ENCODE measurements at places on chromosomes 3 and 15.

GRCh38 chr3:177692304-177692975 is 495.2 kb upstream of the TBL1XR1 start:
- DNase-seq, result no peak

- DNase-seq, result no peak
These were observed 348.7 kb downstream of the NTRK3 start for GRCh38 chr15:87907676-87908446.

GRCh38 chr3:47850564-47851410 is 47.8 kb downstream of the DHX30 start:
- DNase-seq, result no peak

DNA sequence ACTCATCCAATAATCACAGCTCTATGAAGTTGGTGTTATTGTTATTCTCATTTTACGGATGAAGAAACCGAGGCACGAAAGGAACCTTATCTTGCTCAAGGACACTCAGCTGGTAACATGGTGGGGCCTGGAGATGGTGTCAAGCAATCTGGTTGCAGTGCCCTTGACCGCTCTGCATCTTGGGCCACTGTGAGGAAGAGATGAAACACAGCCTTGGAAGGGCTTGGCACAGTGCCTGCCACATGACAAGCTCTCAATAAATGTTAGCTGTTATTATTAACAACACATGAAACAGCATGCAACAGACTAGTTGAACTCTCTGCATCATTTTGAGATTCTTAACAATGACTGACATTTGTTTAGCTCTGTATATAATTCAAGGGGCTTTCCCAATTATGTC is 10.1 kb upstream of the ITGA11 start:
- no peak for DNase-seq

GRCh38 chr3:136276049-136276755 is 26.1 kb downstream of the PCCB start:
- no peak for DNase-seq

DNA sequence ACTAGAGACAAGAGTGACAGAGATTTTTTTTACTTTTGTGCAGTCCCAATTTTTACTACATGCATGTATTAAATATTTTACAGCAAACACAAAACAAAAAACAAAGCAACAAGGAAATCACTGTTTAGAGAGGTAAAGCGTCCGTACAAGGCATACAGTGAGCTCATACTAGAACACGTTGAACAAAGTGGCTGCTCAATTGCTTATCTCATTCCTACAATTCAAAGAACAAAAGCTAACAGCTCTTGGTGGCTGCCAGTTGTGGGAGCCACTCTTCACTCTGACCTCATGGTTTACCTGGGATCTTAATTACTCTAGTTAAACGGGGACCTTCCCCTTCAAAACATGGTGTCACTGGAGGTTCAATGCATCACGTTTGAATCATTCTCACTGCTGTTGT is 7.6 kb upstream of the ARHGEF26 start:
- no peak for DNase-seq

- no peak for DNase-seq
These were observed 173.0 kb upstream of the AZI2 start for GRCh38 chr3:28521663-28522062.

- no peak for DNase-seq
These were observed 143.3 kb upstream of the RBMS3 start for GRCh38 chr3:29137601-29138000.

GRCh38 chr3:195110647-195111318 is 160.2 kb downstream of the XXYLT1 start:
- no peak for DNase-seq

DNA sequence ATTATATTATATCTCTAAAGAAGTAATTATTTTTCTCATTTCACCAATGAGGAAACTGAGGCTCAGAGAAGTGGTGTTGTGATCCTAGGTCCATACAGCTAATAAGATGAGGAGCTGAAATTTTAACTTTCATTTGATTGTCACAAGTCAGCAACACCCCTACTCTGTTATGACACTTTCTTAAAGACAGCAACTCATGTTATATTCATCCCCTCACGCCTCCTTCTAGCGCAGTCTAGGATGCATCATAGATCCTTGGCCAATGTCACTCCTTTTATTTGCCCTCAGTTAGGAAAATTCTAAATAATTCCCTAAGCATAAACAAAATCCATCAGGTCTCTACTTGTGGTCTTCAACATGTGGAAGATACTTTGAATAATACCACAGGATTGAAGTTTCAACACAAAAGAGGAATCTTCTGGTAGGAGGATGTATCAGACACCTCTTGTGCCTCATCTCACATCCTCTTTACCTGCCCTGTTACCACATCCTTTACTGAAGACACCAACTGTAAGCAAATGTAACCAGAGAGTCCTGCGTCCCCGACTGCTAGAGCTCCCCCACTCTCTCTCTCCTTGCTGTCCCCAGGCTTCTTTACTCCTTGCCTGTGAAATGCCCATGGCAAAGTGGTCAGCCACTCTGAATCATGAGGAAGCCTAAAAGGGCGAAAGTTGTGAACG is 53.7 kb downstream of the TRIM42 start:
- DNase-seq, result no peak

DNA sequence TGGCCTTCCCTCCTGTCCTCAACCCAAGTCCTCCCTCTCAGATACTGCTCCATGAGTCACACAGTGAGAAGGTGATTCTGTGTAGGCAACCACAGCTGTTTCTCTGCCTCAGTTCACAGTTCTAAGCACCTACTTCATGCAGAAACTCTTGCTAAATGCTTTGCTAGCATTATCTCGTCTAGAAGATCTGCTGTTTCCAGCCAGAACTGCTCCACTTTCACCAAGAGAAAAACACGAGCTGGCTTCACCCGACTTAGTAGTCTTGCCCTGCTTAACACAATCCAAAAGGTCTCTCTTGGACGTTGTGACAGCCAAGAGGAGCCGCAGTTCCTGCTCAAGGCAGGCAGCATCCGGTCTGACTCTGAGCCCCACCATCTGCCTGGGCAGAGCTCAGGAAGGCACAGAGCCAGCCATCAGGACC is 272.1 kb downstream of the UACA start:
- DNase-seq, result no peak

DNA sequence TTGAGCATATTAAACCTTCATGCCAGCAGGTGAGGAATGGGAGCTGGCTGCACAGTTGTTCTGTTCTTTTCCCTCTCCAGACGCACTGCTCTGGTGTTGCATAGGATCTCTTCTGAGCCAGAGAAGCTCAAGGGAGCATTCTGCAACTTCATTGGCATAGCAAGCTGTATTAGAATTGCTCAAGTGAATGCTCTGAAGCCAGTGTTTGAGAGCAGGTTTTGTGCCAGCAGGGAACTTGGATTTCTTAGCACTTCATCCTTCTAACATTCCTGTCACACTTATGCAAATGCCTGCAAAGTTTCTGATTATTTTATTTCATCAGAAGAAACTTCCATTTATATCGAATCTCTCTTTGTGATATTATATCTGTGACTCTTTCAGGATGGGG is 366.6 kb downstream of the AGBL1 start:
- DNase-seq, result no peak

DNA sequence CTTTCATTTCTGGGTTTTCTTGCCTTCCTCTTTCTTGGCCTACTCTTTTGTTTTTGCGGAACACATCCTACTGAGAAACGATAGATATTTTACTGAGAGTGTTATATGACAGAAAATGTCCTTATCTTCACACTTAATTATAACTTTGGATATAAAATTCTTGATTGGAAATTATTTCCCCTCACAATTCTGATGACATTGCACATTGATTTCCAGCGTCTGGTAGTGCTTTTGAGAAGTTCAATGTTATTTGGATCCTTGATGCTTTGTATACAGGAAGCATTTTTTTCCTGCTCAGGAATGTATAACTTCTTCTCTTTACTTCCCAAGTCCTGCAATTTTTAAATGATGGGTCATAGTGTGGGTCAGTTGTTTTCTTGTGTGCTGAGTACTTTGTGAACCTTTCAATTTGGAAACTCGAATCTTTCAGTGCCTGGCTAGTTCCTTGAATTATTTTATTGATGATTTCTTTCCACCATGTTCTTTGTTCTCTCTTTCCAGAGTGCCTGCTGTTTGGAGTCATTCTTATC is 183.9 kb downstream of the PDCD6IP start:
- no peak for DNase-seq

GRCh38 chr15:65020419-65020818 is 9.0 kb downstream of the MTFMT start:
- DNase-seq, result no peak

DNA sequence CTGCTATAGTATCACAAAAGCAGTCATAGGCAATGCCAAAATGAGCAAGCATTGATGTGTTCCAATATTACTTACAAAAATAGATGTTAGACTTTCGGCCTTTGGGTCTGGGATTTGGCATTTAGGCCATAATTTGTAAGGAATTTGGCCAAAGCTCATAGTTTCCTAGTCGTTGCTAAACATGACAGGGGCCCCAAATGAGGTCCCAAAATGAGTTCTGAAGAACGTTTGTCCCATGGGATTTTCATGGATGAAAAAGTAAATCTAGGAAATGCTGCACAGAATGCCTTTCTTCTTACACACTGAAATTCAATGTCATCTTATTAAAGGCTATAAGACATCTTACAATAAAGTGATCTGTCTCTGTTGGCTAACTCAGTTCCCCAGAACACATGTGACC is 456.0 kb downstream of the CNTN4 start:
- no peak for DNase-seq

DNA sequence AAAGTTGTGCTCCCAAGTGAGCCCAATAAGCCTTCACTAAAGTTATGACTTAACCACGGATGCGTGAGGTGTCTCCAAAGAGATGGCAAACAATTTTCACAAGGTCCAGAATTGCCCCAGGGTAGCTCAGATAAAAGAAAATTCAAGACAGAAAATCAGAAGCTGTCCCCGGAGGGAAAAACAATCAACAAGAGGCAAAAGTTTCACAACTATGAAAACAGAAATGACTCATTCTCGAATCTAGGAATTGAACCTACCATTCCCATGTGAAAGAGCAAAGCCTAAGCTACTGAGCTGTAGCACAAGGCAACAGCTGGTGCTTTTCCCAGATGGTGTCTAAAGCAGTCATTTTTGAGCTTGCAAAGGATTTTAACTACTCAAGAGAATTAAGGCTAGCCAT is 33.5 kb upstream of the MKRN3 start:
- DNase-seq, result no peak

GRCh38 chr3:157059181-157059580 is 100.8 kb downstream of the CCNL1 start:
- no peak for DNase-seq

DNA sequence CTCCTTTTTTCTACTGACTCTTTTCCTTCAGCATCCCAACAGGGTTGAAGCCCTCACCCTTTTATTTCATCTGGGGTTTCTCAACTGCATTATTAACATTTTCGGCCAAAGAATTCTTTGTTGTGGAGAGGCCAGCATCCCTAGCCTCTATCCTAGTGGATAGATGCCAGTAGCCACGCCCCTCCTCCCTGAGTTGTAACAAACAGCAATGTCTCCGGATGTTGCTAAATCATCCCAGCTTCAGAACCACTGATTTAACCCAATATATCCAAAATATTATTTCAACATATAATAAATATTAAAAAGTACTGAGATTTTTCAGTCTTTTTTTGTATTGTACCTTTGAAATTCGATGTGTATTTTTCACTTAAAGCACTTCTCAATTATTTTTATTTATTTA is 2.0 kb upstream of the RNF111 start:
- no peak for DNase-seq

- no peak for DNase-seq
These were observed 87.4 kb upstream of the MEX3B start for GRCh38 chr15:82133251-82133650.

DNA sequence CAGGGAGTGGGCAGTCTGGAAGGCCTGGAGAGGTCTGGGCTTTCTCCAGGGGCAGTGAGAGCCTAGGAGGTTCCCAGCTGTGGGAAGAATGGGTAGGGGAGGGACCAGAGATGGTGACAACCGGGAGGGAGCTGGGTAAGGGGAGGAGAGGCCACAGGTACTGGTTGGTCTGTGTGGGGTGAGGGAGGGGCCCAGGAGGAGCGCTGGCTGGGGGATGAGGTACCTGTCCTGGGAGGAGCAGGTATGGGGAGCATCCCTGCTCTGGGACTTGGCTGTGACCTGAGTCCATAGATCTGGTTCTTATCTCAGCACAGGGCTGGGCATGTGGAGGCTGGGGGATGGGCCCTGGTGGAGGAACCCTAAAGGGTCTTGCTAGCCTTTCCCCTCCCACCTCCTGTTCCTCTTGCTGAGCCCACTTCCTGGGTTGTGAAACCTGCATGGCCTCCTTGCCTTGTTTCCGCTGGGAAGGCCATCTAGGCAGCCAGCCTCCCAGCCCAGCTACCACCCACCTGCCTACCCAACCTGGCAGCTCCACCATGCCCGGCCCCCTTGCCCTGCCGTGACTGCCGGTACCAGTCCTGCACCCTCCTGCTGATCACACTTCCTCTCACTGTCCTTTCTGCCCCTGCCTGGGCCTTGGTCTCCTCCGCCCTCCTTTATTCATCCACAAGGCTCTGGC is 11.0 kb downstream of the PRKCD start:
- no peak for DNase-seq

DNA sequence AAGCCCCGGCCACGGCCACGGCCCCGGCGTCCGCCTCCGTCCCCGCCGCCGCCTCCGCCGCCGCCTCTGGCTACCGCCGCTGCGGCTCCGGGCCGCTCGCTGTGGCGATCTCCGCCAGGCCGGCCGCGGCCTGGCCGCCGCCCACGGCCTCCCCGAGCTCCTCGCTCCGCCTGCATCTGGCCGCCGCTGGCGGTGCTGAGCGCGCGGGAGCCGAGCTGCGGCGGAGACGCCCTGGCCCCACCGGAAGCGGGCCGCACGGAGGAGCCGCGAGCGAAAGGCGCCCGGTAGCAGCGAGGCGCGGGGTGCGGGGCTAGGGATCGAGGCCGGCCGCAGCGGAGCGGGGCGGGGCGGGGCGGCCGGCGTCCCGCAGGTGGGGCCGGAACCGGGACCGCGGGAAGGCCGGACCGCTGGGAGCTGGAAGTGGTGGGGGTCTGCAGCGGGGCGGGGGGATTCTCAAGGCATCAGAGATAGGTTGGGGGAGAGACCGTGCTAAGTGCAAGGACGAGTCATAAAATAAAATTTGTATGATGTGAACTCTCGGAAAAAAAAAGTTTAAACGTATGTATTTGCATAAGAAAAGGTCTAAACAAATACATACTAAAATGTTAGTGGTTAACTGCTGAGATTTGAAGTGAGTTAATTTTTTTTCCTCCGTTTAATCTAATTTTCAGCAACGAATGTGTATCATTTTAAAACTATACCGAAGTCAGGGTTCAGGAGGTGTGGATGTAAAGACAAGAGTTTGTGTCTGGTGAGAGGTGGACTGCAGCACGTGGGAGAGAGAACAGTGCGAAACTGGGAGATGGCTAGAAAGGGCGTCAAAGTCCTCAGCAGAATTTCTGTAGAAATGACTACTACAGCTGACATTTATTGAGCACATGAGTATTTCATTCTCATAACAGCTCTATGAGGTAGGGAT is at the start of gene AVEN:
Gene AVEN (minus strand): TSS at position 334 of the 919 bp plus-strand sequence. CDS start 158 bp downstream, at position 176.
- peak; percentile 45 for DNase-seq

GRCh38 chr15:40242601-40243000 is 3.7 kb downstream of the PAK6 start:
- no peak for DNase-seq

GRCh38 chr15:56281145-56281544 is 37.5 kb upstream of the RFX7 start:
- no peak for DNase-seq

GRCh38 chr3:128994173-128994512 is 267 bp upstream of the CFAP92 start:
- no peak for DNase-seq

All from putamen (tissue), 1 donor.